Neural cell (in vitro differentiated cells): ENCODE measurements at places on chromosomes 1 and 21. TPM values are rescaled to one million over a fixed set of nuclear protein-coding genes. Genes with fewer than 3 reads are reported as not detected.

The HHIPL2 gene
- 0.36 and 1.3 TPM in 2 replicates for polyA plus RNA-seq

The SDHB gene
- polyA plus RNA-seq = 113 and 129 TPM in 2 replicates

The AP4B1 gene
- polyA plus RNA-seq = 178 and 192 TPM in 2 replicates

The GJA4 gene
- polyA plus RNA-seq = not detected in 2 replicates

The SLC25A34 gene
- 5.4 and 5.5 TPM in 2 replicates for polyA plus RNA-seq

The DDR2 gene
- polyA plus RNA-seq = 0.69 and 0.76 TPM in 2 replicates

The OR2T2 gene
- not detected in 2 replicates for polyA plus RNA-seq
